Right renal pelvis (tissue), 4 donors: ENCODE measurements at places on chromosomes 16 and 17.

DNA sequence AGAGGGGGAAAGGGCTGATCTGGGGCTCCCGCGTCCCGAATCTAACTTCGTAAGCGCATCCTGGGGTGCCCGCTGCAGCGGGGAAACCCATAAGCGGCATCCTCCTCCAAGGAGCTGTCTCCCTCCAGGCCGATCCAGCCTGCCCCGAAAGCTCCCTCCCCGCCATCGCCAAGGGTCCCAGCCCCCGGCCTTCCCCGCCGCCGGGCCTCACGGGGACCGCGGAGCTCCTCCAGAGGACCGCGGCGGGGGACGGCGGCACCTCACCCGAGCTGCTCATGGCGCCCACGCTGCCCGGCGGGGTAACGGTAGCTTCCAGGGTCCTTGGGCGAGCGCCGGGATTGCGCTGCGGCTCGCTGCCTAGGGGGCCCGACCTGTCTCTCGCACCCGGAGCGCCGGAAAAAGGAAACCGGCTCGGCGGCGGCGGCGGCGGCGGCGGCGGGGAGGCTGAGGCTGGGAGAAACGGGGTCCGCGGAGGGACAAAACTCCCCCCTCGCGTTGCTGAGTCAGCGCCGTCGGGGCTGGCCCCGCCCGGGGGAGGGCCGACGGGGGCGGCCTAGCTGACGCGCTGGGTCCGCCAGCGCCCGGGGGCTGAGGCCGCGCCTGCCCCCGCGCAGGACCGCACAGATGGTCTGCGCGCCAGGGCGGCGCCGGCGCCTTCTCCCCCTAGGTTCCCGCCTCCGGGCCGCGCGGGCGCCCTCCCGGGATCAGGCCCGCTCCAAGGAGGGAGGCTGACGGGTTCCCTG, at the start of gene BLMH:
TSS of gene BLMH (minus strand) at position 402 of the 743 bp plus-strand sequence. CDS start at position 277, 125 bp downstream.
- peak; percentile 69 for DNase-seq

DNA sequence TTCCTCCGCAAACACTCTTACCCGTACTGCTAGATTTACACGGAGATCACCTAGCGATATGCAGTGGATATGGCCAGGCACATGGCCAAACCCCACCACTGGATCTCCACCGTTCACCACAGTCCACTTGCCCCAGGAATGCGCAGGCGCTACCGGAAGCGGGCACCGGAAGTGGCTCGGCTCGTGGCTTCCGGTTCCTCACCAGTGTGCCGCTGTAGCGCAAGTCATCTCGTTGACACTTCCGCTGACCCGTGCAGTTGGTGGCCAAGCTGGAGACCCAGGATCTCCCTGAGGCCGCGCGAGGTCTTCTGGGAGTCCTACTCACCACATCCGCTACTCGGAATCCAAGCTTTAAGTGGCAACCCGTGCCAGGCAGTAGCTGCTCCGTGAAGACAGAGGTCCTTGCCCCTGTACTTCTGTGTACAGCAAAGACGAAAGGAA, 11.5 kb downstream of the ZNF597 start:
- no peak for DNase-seq

DNA sequence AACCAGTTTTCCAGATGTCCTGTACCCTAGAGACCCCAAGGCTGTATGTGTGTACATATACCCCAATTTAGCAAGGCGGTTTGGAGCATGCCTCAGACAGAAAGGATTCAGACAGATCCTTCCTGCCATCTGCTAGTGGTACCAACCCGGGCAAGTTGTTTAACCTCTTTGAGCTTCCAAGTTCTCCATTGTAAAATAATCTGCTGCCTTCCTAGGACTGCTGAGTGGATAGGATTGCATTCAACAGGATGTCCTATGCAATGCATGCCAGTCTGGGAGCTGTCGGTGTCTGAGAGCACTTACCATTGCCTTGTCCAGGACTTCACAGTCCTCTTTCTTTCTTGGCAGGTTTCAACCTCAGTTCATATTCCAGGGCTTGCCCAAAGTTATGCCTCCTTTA, 1.9 kb downstream of the CDH13 start:
- DNase-seq, result no peak

DNA sequence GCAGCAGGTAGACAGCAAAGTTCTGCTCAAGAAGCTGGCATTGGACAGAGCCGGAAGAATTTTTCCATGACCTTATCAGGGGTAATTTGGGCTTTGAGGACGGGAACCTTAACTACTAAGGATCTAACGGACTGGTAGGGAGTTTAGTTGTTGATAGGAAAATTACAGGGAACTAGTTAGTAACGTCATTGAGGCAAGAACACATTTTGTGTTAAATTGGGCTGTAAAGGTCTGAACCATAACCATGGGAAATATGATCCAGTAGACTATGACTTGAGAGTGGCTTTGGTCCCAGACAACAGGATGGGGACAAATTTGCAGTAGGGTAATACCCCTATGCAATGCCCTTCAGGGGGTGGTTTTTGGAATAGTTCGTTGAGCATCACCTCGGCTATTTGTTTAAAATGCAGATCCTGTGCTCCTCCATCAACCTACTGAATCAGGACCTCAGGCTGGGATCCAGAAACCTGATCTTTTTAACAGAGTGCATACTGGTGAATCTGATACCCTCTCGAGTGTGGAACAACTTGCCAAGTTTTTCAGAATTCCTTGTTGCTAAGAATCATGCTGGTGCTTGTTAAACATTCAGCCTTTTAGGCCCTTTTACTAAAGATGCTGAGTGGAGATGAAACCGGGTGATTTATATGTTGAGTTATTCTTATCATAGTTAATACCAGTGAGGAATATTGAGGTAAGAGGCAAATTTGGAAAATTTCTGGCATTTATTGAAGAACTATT, 255.1 kb downstream of the MAP2K6 start:
- no peak for DNase-seq

DNA sequence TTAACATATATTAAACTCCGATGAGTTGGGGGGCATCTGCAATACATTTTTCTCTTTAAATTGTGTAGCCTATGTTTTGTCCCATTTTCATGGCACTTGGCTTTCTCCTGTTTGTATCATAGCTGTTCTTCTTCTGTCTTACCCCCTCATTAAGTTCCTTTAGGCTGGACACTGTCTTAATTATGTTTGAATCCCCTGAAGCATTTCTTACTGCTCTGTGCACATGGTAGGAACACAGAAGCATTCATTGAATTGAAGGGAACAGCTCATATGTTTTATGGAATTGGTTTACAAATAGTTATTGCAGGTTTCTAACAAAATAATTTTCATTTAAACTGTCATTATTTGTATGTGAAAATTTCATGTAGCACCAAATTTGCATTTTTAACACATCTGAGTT, 176.8 kb downstream of the TANC2 start:
- DNase-seq, result no peak

- no peak for DNase-seq
Measured at GRCh38 chr17:81511804-81512561, 616 bp downstream of the ACTG1 start.

GRCh38 chr17:58757162-58757613, 1.5 kb downstream of the PPM1E start:
- DNase-seq, result no peak

DNA sequence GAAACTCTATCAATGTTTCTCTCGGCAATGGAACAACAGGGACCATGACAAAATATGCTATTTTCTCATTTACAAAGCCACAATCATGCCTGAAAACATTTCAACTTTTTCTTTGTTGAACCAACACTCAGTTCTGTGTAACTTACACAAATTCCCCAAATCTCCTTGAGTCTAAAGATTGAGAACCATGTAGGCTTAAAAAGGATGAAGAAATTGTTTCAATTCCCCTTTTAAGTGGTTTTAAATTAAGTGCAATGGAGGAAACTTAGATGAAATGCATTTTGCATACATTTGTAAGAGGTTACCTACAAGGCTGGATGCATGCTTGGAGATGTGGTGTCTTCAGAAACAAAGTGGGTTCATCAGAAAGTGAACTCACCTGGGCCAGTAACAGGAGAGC, 566.4 kb upstream of the CDH11 start:
- no peak for DNase-seq

- DNase-seq, result no peak
Measured at GRCh38 chr17:69231521-69231920, 2.9 kb upstream of the ABCA10 start.

GRCh38 chr17:76452127-76452659, 759 bp downstream of the UBE2O start:
- no peak for DNase-seq

- DNase-seq, result no peak
Measured at GRCh38 chr17:29129731-29130130, 50.5 kb downstream of the MYO18A start.

DNA sequence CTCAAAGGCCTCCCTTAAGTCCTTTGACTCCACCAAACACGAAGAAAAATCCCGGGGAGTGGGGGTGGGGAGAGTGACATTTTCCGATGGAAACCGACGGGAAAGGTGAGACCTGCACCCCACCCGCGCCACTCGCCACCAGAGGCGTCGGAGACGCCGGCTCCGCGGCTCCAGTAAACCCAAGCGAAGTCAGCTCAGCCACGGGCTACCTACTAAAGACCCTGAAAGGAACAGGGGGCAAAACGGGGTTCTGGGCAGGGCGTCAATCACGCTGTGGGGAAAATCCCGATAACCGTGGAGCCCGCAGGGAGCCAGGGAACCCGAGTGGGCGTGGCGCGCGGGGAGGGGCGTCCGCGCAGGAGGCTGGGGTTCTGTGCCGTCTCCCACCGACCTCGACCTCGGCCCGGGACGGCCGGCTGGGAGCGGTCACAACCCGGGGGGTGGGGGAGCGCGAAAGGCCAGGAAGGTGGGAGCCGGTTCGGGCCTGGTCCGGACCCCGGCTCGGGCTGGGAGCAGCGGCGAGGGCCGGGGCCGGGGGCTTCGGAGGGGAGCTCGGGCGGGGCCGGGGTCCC, 565 bp downstream of the WDR45B start:
- DNase-seq, result no peak

DNA sequence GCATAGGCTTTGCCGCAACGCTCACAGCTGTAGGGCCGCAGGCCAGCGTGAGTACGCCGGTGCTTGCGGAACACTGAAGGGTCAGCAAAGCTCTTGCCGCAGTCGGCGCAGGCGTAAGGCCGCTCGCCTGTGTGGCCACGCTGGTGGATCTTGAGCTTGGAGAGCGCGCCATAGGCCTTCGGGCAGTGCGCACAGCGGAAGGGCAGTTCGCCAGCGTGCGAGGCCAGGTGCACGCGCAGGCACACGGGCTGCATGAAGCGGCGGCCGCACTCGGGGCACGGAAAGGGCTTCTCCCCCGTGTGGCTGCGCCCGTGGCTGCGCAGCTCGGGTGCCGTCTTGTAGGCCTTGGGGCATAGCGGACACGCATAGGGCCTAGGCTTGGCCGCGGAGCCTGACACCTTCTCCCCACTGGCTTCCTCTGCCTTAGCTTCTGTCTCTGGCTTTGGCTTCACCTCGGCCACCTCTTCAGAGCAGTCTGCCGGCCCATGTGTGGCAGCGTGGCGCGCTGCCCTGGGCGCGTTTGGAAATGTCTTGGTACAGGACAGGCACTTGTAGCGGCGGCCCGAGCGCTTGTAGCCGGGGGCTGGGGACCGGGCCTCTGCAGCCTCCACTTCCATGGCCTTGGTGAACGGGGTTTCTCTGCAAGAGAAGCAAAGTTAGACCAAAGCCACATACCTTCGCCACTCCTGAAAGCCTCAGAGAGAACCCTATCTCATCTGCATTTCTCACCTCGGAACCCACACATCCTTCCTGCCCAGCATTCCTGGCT, 10.0 kb downstream of the ZNF668 start:
- no peak for DNase-seq

- no peak for DNase-seq
Measured at GRCh38 chr17:78653382-78653781, 76.2 kb upstream of the DNAH17 start.

- no peak for DNase-seq
Measured at GRCh38 chr17:31820691-31821435, 38.2 kb downstream of the COPRS start.

GRCh38 chr17:29349409-29349808, 40.8 kb upstream of the TAOK1 start:
- no peak for DNase-seq

DNA sequence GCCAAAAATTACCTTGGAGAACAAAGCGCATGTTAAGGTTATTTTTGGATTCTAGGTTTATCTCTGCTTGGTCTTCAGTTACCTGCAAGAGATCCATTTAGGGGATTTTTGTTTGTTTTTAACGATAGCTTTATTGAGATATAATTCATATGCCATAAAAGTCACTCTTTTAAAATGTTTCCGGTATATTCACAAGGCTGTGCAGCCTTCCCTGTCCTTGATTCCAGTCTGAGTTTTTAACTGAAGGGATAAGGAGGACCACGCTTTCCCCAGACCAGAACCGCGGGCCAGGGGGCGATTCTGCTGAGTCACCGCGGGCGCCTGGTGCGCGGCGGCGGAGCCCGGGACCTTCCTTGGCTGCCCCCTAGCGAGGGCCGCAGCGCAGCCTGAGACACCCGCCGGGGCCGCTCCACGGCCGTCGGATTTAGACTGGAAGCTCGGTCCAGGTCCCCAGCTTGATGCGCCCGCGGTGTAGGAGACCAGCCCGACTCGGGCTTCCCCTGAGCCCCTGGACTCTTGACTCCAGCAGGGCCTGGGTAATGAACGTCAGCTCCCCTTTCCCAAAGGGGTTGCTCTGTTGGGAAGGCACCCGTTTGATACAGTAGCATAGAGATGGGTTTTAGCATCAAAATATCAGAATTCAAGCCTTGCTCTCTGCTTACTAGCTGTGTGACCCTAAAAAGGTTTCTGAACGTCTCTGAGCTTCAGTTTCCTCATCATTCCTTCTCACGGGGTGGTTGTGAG, 50.0 kb upstream of the STH start:
- peak; percentile 42 for DNase-seq

- no peak for DNase-seq
Measured at GRCh38 chr17:50620237-50620636, 14.4 kb upstream of the ABCC3 start.

DNA sequence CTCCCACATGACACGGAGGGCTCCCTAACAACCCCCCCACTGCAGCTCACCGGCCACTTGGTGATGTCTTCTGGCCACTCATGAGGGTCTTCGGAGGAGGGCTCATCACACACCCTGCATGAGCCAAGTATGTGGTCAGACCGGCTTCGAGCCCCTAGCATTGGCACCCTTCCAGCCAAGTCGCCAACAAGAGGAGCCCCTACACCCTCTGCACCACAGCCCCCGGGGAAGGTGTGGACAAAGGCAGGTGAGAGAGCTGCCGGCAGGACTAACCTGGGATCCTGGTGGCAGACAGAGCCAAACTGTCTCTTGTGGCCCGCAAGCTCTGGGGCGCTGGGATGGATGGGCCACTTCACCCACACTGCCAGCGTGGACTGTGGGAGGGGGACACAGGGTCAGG, 6.5 kb downstream of the SNRNP25 start:
- no peak for DNase-seq

DNA sequence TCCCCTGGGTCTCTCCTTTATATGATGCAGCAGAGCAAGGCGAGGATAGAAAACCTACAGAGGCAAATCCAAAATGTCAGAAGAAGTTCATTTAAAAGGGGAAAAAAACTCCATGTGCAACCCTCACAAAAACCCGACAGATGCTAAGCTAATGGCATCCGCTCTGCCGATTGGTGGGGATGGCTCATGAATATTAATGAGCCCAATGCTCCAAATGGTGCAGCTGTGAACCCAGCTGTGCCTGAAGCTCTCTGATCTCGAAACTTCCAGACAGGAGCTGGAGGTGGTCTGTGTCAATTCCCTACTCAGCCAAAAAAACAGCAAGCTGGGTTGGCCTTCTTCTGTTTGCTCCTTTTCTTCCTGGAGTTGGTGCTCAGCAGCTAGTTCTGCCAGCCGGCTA, 15.5 kb downstream of the SNX11 start:
- no peak for DNase-seq
